Dorsolateral prefrontal cortex (tissue), 122 donors: ENCODE measurements at places on chromosomes 6 and 20.

DNA sequence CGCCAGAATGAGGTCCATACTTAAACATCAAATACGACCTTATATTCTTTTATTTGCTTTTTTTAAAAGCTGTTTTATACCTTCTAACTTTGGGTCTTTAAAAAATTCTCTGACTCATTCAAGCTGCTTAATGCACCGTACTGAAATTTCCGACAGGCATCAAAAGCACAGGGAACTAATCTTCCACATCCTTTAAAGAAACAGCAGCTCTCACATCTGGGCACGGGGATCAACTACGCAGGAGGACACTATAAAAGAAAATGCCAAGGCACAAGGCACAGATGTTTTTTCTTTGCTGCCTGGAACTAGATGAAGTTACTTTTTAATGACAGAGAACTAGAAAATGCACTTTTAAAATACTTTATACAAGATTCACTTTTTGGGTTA lies 112.4 kb upstream of the ARG1 start:
- no peak for DNase-seq

- no peak for DNase-seq
Measured at GRCh38 chr6:101231606-101232235, 161.8 kb upstream of the GRIK2 start.

- no peak for DNase-seq
Measured at GRCh38 chr20:33183312-33183711, 15.4 kb downstream of the BPIFA2 start.

DNA sequence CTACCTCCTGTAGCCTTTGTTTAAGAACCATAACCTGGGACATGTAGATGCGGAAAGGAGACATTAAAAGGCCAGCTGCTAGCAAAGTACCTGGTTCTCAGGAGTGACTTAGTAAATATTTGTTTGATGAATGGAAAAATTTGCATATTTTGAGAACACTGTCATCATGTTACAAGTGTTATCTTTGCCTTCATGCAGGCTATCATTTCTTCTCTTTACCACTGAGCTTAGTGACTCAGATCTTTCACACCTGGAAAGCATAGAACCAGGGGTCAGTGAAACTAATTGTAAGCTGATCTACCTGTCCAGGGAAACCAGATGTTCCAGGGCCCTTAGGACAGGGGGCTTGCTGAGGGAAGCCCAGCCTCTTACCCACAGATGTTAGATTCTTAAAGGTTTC lies 5.4 kb downstream of the ZFP57 start:
- no peak for DNase-seq

- DNase-seq, result no peak
Measured at GRCh38 chr20:58868795-58869194, 16.3 kb downstream of the GNAS start.

DNA sequence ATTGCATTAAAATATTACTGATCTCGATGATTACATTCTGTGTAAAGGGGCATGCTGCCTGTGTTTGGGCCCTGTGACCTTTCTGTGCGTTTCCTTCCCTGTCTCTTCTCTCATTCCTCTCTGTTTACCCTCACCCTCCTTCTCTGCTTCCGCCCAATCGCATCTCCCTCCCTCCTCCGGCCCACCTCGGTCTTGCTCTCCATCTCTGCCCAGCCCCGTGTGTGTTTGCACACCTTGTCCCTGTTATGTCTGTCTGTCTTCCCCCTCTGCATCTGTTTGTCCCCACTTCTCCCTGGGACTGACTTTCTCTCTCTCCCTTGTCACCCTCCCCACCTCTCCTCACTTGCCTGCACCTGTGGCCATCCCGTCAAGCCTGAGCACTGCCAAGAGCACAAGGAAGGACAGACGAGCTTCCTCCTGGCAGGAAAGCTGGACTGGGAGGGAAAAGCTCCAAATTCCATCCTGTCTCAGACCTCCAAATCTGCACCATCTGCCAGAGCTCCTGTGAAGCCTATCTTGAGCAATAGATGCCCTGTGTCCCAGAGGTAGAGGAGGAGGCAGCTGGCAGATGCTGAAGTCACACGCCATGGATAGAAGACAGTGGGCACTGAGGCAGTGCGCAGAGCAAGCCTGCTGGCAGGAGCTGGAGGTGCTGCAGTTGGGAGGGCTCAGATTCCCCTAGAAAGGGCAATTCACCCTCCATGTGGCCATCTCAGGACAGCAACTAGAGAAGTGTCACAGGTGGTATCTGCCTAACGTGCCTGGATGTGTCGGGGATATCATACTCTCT lies 172.3 kb downstream of the PTPRT start:
- no peak for DNase-seq

- DNase-seq, result no peak
Measured at GRCh38 chr20:63053432-63054102, 46.8 kb upstream of the BHLHE23 start.

DNA sequence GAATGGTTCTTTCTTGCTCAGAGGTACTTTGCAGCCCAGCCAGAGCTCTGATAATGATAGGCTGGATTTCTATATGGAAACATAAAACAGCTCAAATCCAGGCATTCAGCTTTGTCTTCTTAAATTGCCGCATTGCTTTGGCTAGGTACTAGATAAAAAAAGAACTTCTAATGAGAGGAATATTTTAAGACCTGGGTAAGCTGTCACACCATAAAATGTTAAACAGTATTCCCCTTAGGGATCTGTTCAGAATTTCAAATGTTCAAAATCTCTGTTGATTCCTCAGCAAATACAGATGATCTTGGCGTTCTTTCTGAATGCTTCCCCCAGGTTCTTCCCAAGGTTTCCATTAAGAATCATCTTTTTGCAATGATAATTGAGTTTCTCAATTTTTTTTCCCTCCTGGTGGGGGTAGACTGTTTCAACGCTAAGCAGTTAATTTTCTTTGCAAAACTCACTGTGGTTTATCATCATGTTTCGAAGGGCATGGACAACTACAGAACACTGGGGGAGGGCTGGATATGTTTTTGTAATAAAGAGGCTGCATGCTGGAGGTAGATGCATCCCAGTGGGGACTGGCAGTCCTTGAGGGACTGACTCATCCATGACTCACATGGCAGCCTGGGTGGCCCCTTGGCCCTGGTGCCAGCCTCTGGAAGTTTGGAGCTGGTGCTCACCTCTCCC lies 31.0 kb downstream of the TIAM2 start:
- DNase-seq, result no peak

DNA sequence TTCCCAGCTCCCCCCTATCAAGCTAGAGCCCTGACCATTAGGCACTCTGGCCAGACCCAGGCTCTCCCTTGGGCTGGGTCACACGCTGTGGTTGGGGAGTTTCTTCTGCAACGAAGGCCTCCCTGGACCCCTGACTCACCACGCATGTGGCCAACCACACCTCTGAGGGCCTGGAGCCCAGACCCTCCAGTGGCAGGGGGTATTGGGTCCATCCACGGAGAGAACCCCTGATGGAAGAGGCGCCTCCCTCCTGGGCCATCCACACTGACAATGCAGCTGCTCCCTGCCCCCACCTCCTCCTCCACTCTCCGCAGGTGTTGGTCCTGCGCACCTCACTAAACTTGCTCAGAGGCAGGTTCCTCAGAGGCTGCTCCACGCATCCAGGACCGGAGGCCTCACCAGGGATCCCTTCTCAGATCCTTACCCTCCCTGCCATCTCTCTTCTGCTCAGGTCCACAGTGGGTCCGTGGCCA lies 125.4 kb downstream of the RNASET2 start:
- no peak for DNase-seq

DNA sequence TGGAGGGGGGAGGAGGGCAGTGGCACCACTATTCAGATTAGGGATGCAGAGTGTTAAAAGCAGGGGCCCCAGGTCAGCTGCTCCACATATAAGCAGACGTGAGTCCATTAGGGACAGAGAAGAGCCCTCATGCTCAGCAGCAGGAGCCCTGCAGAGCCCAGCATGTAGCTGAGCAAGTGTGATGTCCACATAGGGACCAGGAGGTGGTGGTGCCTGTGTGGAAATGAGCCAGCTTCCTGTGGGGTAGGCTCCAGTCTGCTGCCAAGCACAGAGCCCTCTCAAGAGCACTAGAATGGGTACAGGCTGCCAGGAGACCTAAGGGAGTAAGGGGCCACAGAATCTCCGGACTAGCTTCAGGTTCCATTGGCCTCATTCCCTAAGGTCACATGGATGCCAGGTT lies 57.9 kb upstream of the MLN start:
- DNase-seq, result no peak

GRCh38 chr20:14497004-14497403 lies 159.6 kb upstream of the FLRT3 start:
- DNase-seq, result no peak

- DNase-seq, result peak; percentile 74
Measured at GRCh38 chr20:46202766-46203509, 84.8 kb downstream of the CD40 start.

DNA sequence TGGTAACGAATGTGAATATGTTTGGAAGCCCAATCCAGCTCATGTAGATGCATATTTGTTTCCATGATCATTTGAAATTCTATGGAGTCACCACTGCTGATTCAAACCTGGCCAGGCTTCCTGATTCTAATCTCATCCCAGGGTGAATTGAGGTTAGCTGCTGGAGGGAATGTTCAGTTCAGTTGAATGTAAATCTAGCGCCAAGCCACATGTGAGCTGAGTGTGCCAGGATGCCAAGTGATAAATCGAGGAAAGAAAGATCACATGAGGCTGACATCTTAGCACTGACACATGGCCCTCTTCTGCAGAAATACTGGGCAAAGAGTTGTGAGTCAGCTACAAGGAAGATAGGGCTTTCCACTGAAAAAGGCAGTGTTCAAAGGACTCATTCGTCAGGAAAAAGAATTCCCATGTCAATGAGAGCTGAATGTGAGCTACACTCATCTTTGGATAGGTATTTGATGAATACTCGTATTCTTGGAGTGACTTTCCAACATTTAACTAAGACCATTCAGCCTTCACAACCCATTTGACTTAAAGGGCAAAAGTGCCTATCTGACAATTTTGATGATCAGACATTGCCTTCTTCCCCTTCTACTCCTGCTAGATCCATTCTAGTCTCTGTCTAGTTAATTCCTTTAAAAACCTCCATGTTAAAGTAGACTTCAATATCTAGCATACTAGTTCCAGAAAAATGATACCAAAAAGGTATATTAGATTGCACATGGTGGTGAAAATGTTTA lies 172.1 kb downstream of the MTFR2 start:
- no peak for DNase-seq

DNA sequence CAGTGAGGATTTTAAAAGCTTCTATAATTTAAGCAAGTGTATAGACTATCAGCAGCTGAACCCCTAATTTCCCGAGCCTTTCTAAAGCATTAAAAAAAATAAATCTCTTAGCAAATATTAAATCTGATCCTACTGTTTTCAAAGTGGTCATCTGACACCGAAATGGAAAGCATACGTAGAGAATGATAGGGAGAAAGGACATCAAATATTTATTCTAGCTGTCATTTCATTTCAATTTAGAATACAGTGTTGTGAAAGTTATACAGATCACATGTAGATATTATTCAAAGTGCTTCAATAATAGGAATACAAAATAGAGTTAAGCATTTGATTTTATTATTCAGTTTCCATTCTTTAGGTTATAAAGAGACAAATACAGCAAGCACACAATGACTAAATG lies 61.9 kb upstream of the PKIB start:
- DNase-seq, result no peak

GRCh38 chr6:45675634-45676033 lies 297.9 kb upstream of the SUPT3H start:
- DNase-seq, result no peak
